Urinary bladder (tissue), 4 donors: ENCODE measurements at places on chromosomes 2 and 18.

DNA sequence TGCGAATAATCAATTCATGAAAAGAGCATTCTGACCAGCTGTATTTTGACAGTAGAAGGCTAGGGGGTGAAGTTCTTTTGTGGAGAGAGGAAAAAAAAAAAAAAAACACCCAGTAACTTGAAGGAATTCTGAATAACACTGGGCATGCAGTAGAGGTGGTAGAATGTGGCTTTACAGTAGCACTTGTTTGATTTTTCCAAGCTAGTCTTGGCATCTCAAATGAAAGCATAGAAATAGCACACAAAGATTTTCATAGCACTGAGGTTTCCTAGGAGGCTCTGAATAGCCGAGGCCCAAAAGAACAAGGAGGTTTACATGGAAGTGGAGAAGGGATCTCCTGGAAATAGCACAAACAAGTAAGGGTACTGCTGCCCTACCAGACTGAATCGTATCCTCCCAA, 470.2 kb upstream of the CDH20 start:
- DNase-seq = no peak

GRCh38 chr2:56444339-56444738, 260.5 kb downstream of the CCDC85A start:
- DNase-seq = peak; percentile 8

- no peak for DNase-seq
Measured at GRCh38 chr2:9178110-9178903, 28.3 kb upstream of the ASAP2 start.

DNA sequence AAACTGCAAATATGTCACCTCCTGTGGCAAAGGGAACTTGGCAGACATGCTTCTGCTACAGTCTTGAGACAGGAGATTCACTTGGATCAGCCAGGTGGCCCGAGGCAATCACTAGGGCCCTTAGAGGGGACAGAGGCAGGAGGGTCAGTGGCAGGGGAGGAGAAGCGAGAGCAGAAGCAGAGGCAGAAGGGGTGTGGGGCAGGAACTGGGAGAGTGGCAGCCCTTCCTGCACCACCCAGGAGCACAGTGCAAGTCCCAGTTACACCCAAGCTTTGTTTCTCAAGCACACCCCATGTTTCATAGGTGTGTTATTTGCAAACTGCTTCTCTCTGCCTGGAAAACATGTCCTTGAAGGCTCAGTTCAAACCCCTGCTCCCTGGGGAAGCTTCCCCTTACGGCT, 309.7 kb upstream of the MYT1L start:
- DNase-seq = no peak
